T-helper 2 cell treated with Interferon-gamma antibody and Interleukin-4, amounts not matched to agents 5 μg/mL and 100 μg/mL, for 36 hours (primary cell): ENCODE measurements at places on chromosomes 5 and 9.

DNA sequence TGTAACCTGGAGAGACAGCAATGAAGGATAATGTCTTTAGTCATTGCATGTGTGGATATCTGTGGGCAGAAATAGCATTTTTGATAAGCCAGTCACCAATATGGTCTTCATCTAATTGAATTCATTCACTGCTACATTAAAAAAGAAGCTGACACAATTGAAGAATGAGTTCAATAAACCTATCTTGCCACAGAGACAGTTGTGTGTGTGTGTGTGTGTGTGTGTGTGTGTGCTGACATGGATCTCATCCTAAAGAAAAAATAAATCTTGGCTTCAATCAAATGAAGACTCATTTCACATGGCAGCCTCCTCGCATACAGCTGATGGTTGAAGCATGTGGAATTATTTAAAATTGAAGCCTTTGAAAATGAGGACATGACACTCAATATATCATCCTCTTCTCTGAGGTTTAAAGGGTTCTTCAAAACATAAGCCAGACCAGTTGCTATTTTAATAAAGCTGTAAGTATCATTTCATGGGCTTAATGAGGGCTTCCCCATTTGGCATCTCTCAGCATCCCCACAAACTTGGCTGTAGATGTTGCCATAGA is 118.5 kb upstream of the PTPN3 start:
- DNase-seq = no peak

DNA sequence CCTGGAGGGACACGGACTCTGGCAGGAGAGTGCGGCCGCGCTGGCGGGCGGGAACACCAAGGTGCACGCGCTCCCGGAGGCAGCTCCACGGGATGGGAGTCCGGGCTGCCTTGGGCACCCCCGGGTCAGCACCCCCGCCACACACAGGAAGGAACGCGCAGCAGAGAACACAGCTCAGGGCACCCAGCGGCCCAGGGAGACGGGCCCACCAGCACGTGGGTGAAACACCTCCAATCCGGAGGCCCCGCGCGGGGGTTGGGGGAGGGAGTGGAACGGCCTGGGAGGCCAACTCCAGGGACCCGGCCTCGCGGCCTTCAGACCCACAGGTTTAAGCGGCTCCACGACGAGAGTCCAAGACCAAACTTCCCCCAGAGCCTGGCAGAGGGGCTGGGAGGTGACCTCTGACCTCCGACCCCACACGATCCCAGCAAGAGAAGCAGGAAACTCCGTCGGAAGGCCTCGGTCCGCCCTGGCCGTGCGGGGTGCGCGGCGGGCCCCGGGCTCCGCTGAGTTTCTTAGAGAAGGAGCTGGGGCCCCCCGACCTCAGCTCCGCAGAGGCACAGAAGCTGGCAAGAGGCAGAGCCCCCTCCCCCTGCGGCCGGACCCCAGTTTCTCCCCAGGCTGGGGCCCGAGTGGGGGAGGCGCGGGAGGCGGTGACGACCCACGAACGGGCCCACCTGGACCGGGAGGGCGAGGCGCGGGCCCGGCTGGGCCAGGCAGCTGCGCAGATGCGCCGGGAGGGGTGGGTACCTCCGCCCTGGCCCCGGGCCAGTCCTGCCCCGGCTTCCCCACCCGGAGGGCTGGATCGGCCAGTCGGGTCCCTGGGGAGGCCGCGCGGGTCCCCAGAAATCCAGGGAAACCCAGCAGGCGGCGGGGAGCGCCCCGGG is 851 bp downstream of the NACC2 start:
- DNase-seq = no peak

GRCh38 chr5:159550951-159551350 is 220.7 kb upstream of the IL12B start:
- no peak for DNase-seq

- no peak for DNase-seq
These were observed 64.3 kb upstream of the CAMK4 start for GRCh38 chr5:111159845-111160244.

DNA sequence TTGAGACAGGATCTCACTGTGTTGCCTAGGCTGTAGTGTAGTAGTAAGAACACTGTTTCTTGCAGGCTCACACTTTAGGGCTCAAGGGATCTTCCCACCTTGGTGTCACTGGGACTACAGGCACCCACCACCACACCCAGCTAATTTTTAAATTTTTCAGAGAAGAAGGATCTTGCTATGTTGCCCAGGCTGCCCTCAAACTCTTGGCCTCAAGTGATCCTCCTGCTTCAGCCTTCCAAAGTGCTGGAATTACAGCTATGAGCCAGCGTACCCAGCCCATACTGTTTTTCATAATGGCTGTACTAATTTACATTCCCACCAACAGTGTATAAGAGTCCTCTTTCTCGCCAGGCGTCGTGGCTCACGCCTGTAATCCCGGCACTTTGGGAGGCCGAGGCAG is 5.1 kb downstream of the STX17 start:
- DNase-seq = no peak

DNA sequence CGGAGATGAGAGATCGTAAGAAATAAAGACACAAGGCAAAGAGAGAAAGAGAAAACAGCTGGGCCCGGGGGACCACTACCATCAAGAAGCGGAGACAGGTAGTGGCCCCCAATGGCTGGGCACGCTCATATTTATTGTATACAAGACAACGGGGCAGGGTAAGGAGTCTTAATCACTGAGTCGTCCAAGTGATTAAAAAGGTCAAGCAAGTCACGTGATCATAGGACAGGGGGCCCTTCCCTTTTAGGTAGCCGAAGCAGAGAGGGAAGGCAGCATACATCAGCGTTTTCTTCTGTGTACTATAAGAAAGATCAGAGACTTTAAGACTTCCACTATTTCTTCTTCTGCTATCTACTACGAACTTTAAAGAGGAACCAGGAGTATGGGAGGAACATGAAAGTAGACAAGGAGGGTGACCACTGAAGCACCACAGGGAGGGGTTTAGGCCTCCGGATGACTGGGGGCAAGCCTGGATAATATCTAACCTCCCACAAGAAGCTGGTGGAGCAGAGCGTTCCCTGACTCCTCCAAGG is 24.6 kb upstream of the QSOX2 start:
- DNase-seq = no peak

DNA sequence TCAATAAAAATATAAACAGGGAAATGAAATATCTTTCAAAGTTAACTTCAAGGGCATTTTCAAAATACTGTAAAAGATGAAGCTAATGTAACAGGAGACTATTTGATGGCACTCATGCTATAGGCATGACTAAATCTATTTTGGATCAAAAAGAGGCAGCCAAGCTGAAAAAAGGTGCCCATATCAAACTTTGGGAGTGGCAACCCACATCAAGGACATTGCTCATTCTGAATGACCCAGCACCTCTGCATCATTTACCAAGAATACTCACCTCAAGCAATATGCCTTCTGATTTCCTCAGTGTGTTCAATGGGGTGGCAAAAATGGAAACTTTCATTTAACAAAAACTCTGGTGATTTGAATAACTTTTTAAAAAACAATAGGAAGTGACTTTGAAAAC is 853.3 kb downstream of the TLE1 start:
- no peak for DNase-seq
